ENCODE measurements at places on chromosomes 6 and 20. TPM values are rescaled to one million over a fixed set of nuclear protein-coding genes. Genes with fewer than 3 reads are reported as not detected.

The TSPO2 gene
- total RNA-seq, result not detected

DNA sequence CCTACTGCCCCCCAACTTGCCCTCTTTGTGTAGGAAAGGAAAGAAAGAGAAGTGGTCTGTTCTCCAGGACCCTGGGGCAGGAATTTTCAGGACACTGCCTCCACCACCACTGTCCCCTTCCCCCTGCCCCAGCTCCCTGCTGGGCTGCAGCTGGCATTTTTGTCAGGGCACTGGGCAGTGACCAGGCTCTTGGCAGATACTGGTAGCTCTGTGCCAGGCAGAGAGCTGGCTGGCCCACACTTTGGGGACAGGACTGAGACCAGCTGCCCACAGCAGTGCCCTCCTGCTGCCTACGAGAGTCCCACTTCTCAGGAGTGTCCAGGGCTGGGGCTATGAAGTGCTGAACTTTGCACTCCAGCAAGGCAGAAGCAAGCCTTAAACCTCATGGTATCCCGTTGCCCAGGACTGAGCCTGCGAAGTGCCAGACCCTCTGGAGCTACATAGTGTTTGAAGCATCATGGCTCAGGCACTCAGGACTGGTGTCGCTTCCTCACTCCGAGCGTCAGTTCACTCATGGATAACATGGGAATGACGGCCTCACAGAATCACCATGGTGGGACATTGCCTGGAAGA, 19.3 kb downstream of the SLC13A3 start:
- no peak overlapping the region for H3K4me3 ChIP-seq
- peaks cover 4% of the 10 kb centered on the region for H3K4me1 ChIP-seq
- DNase-seq, result no peak
- no peak overlapping the region for H3K27ac ChIP-seq
- peaks cover 17% of the 10 kb centered on the region for H3K27me3 ChIP-seq
- H3K36me3 ChIP-seq, result no peaks in the 10 kb centered on the region

DNA sequence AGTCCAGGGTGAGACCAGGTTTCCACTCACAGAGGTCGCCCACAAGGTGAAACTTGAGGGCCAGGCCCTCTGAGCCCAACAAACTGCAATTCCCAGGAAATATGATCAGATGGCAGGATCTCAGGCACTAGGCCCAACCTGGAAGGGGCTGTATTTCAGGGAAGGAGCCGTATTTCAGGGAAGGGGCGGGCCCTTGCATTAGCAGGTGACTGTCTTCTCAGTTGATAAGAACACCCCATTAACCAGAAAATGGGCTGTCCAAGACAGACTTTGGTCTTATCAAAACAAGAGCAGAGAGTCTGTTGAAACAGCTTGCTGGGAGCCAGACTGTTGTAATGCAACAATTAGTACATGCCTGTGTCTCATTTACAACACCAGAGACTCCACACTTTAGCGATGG, 10.9 kb upstream of the BNIP5 start:
- no peak for DNase-seq
- H3K27ac ChIP-seq, result no peak overlapping the region
- no peak overlapping the region for H3K4me3 ChIP-seq
- H3K4me1 ChIP-seq, result no peaks in the 10 kb centered on the region
- peaks cover 11% of the 10 kb centered on the region for H3K27me3 ChIP-seq

GRCh38 chr6:73258721-73259120, 4.3 kb downstream of the KHDC1 start:
- H3K36me3 ChIP-seq, result peaks cover 2% of the 10 kb centered on the region
- H3K4me1 ChIP-seq, result peaks cover 10% of the 10 kb centered on the region
- no peak overlapping the region for H3K4me3 ChIP-seq

All from activated CD4-positive, alpha-beta T cell treated with anti-CD3 and anti-CD28 coated beads, Interleukin-2, amount 10 ng/mL, durations not matched to agents 7 days and 5 days (primary cell).